Stimulated activated CD8-positive, alpha-beta memory T cell treated with anti-CD3 and anti-CD28 coated beads, Interleukin-7, amount 100 ng/mL, for 24 hours (primary cell): ENCODE measurements at places on chromosomes 16 and 17.

DNA sequence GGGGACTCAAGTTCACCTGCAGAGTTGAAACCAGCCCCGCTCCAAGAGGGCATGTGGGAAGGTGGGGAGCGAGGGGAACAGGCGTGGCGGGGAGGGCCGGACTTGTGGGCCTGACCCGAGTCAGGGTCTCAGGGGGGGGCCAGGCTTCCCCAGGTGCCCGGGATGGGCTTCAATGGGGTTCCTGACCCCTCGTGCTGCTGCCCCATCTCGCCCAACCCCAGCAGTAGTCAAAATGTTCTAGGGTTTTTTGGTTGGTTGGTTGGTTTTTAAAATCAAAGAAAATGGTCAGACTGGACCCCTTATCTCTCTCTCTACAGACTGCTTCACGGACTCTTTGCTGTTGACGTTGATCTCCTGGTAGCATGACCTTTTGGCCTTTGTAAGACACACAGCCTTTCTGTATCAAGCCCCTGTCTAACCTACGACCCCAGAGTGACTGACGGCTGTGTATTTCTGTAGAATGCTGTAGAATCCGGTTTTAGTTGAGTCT is 69.5 kb downstream of the AMFR start:
- DNase-seq: no peak

- no peak for DNase-seq
Observed at GRCh38 chr16:4938683-4939030, 1.7 kb upstream of the PPL start.

DNA sequence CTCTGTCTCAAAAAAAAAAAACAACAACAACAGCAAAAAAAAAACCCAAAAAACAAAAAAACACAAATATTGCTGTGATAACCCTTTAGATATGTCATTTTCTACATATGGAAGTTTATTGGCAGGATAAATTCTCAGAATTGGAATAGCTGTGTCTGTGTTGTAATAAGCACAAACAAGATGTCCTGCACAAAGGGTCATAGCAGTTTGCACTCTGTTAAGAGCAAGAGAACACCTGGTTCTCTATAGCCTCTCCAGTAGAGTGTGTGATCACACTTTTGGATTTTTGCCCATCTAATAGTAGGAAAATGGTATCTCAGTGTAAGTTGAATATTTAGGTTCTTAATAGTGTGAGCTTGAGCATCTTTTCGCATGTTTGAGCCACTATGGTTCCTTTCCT is 60.4 kb downstream of the USP43 start:
- DNase-seq: no peak

- DNase-seq: no peak
Observed at GRCh38 chr17:27541301-27542023, 85.2 kb downstream of the KSR1 start.

DNA sequence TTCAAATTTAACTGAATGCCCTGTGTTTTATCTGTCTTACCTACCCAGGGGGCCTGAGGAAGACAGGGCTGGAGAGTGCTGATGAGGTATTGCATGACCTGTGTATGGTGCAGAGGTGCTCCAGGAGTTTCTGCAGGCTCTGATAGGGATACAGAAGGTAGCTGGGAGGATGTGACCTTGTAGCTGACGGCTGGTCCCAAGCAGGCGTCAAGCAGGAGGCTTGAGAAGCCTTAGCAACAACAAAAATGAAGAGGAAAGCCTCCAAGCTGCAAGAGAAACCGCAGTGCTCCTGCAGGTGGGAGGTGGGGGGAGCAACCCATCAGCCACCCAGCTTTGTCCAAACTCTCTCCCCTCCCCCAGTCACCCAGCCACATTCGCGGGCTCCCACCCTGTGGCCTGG is 40.4 kb downstream of the LAT start:
- DNase-seq: no peak

GRCh38 chr16:47323241-47323640 is 137.6 kb downstream of the ITFG1 start:
- no peak for DNase-seq

DNA sequence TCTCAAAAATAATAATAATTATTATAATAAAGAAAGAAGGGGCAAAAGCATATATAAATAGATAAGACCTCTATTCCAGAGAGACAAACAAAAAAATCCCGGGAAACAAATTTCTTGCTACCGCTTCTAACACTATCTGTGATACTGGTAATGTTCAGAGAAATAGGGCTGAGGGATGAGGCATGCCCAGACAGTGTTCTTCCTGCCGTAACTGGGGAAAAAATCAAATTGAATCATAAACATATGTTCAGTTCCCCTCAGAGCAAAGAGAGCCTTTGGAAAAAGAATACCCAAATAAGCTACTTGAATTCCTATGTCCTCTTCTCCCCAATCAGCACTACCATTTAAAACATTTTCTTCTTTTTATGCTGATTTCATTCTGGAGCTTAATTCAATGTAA is 688.0 kb downstream of the KCNJ2 start:
- no peak for DNase-seq

DNA sequence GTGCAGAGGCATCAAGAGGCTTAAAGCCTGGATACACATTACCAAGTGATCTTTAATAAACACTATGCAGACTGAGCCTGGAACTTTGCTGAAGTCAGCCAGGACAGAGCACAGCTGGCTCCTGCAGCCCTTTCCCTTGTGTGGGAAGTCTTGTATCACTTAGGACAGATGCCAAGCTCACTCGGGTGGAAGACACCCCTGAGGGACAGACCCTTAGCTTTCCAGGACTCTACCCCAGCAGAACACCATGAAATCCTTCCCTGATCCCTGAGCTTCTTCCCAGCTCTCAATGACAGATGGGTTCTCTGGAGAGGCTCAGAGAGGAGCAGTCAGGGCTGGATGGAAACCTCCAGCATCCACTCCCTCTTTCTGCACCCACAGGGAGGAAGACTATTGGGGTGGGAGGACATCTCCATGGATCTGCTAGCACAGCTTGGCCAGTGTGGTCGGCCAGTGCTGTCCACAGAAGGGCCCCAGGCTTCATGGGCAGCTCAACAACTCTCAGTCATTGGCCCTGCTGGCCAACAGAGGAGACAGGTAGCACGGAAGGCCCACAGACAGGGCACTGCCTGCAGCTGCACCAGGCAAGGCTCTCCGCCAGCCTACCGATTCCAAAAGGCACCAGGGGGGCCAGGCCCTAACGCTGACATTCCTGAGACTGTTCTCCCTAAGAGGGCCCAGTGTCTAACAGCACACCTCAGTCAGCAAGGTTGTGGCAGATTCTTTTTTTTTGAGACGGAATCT is 15.9 kb downstream of the RAB5C start:
- no peak for DNase-seq

- DNase-seq: no peak
Observed at GRCh38 chr16:2740476-2740875, 12.0 kb upstream of the SRRM2 start.

- no peak for DNase-seq
Observed at GRCh38 chr16:22614271-22614947, 103.7 kb downstream of the NPIPB5 start.

DNA sequence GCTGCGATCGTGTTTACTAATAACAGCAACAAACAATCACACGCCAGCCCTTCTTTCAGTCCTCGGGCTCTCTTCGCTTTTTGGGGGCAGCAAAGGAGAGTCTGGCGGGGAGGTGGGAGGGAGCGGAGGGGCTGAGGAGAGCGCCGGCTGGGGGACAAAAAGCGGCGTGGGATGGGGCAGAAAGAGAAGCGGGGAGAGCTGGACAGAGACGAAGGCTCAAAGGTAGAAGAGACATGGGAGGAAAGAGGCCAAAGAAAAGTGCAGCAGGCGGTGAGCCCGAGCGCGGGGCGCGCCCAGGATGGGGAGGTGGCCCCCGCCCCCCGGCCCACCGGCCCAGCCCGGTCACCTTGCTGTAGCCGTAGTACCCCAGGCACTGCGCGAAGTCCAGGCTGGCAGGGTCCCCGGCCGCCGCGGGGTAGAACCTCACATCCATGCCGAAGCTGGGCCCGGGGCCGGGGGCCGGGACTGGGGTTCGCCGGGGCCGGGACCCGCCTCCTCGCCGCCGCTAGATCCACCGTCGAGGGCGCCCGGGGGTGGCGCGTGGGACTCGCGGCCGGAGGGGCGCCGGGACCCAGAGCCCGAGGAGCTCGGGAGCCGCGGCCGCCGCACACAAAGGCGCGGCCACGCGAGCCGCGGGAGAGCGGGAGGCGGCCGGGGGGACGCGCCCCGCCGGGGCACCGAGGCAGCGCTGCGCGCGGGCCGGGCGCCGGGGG is 496 bp downstream of the TOX3 start:
- DNase-seq: no peak

DNA sequence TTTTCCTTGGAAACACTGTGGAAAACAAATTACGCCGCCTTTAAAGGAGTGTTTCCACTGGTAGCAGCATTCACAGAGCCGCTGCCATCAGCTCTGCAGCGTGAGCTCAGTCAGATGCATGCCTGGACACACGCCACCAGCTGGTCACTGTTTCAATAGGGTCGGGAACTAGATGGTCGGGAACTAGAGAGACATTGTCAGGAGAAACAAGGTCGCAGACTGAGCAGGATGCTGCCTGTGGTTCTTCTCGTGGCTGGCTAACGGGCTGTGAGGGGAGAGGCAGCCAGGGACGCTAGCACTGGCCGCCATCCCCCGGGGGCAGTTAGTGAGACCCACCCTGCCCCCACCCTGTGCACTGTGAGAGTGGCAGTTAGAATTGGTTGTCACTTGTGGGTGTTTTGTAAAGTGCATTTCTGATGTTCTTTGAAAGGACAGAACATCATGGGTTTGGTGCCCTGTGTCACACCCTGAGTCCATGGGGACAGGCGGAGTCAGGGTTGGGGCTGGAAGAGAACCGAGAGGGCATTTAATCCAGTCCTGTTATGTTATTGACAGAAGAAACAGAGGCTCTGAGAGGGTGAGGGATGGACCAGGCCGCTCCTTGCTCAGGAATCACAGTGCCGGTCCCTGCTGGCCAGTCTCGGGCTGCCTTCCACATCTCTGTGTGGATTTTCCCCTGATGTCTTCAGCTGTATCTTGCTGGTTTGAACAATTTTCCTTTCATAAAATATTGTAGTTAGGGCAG is 86.3 kb downstream of the SPECC1 start:
- no peak for DNase-seq

DNA sequence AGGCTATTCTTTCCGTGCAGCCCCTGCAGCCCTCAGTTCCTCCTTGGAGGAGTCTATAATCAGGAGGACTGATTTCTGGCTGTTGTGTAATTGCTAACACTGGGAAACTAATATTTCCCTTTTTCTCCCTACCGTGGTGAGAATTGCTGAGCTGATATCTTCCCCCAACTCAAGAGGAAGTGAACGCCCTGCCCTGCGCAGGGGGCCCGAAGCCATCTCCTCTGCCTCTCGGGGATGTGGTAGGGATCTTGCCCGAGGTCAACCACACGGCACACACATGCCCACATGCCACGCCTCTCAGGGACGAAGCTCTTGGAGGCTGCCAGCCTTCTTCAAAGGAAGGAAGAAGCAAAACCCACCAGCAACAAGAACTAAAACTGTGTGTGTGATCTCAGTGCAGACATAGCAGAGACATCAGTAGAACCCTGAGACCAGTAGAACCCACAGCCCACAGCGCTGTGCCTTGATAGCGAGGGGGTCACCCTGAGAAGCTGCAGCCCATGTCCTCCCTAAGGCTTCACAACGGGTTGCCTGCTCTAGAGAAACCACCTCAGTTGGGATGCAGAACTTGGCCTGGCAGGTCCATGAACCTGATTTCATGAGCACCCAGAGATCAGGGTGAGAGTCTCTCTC is 8.9 kb upstream of the ULK2 start:
- no peak for DNase-seq

DNA sequence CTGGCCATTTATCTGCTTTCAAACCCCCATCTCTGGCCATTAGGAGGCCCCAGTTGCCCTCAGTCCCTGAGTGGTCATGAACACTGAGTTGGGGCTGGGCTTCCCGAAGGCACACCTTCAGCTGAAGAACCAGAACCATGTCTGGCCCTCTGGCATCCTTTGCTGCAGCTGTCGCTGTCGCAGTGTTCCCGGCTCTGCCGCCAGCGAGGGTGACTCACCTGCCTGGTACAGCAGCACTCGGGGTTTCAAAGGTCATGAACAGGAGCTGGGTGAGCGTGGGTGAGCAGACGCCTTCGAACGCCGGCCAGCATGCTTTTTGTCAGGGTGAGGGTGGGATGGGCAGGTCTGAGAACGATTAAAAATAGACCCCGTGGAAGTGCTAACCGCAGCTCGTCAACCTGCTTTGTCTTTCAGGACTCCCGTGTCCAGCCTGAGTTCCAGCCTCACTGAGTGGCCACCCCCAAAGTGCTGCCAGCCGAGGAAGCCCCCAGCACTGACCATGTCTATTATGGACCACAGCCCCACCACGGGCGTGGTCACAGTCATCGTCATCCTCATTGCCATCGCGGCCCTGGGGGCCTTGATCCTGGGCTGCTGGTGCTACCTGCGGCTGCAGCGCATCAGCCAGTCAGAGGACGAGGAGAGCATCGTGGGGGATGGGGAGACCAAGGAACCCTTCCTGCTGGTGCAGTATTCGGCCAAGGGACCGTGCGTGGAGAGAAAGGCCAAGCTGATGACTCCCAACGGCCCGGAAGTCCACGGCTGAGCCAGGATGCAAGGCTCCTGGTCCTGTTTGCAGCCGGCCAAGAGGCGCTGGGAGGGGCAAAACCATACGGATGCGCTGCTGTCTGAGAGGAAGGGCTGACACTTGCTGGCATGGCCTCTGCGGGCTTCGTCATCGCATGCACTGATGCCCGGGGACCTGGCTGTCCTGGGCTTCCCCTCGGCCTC is 7.6 kb downstream of the SNN start:
- no peak for DNase-seq

GRCh38 chr16:146646-147045 is 5.8 kb upstream of the HBZ start:
- DNase-seq: no peak

DNA sequence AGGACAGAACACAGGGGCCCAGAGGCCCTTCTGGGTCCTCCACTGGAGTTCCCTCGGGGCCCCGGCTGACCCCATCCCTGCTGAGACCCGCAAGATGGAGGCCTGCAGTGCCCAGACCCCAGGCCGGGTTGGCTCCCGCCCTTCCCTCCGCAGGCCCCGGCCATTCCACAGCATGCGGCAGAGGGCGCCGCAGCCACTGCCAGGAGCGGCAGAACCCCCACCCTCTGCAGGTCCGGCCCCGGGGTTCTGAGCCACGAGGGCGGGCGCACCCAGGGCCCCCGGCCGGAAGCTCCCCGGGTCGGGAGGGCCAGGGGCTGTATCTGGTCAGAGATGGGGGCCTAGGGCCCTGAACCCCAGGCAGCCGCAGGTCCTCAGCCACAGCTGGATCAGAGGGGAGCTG is 2.4 kb upstream of the PERCC1 start:
- DNase-seq: no peak

DNA sequence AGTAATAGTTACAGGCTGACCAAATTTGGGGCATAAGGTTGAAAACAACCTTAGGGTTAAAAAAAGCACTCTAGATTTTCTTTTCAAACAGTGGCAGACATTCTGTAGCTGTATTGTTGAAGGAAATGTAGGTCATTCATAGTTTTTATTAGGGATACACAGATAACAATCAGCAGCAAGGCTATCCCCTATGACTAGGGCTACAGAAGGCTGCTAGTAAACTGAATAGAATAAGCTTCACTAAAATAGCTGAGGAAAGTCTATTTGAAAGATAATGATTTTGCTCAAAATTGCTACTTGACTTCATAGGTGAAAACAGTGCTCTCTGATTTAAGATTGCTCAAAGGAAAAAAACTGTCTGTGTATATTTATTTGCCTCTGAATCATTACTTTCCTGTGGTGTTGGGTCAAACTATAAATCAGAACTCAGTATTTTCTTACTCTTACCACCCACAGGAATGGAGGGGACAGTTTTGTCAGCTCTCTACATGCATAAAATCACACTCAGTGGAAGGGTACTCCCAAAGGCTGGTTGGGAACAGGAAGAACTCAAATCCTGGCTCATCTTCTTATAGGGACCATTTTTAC is 24.8 kb downstream of the RPGRIP1L start:
- DNase-seq: no peak

- DNase-seq: no peak
Observed at GRCh38 chr16:78259873-78260272, 160.4 kb downstream of the WWOX start.
